ENCODE measurements at places on chromosomes 12 and 14.

DNA sequence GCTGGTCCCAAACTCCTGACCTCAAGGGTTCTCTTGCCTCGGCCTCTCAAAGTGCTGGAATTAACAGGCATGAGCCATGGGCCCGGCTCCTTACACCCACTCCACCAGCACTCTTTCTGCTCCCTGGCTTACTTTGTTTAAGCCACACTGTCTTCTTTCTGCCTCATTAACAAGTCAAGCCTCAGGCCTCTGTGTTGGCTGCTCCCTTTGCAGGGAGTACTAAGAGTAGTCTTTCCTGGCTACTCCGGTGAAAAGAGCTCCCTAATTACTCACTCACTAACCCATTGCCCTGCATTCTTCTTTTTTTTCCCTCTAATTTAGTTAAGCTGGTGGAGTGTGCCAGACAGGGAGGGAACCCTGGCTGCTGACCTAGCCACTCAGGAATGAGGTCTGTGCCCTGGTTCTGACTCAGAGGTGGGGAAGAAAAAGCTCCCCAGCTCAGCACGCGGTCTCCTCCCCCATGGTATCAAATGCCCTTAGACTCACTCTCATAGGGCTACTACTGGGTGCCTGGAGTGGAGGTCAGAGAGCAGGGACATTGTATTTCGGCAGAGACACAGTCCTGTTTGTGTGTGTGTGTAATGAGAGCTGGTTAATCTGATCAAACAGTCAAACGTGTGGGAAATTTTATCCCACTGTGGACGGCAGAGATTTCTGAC, 19.8 kb downstream of the GALNT6 start:
- no peak for DNase-seq

GRCh38 chr14:93319494-93319893, 13.3 kb downstream of the BTBD7 start:
- no peak for DNase-seq

- DNase-seq, result no peak
Observed at GRCh38 chr12:15910468-15910863, 666 bp upstream of the DERA start.

GRCh38 chr14:99481745-99482099, 513 bp downstream of the CCNK start:
- DNase-seq, result no peak

DNA sequence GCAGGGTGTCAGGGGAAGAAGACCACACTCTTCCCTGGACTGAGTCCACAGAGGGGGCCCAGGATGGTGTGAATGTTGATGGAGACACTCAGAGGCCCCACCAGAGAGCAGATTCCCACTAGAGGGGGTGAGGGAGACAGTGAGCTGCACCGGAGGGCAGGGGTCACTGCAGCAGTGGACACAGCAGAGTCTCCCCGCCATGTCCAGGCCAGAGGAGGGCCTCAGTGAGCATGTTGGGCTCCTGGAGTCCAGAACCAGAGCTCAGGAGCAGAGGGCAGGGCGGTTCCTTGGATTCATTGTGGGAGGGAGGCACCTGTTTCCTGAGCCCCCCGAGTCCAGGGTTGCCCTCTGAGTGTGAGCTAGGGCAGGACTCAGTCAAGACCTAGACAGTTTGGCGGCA, 1.8 kb upstream of the KRT82 start:
- no peak for DNase-seq

DNA sequence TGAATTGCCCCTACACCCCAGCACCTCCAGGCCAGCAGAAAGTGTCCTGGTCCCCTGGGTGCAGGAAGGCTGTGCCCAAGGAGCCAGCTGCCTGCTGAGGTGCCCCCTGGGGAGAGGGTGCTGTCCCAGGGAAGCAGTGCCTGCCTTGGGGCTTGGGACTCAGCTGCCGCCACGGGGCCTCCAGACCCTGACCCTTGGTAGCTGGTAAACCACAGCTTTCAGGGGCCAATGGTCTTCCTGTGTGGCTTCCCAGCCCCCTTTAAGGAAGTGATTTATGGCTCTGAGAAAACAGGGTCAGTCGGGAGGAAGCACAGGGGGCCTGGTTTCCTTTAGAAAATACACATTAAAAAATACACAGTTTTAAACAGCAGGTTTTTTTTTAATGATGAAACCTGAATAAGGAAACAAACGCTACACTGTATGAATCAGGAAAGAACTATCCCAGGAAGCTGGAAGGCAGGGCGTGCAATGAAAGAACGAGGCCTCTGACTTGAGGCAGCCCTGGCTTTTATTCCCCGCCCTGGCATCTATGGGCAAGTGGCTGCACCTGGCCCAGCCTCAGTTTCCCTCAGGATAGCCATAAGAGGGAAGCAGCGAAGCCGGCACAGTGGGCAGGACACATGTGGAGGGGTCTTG, 40.6 kb upstream of the EML1 start:
- no peak for DNase-seq

DNA sequence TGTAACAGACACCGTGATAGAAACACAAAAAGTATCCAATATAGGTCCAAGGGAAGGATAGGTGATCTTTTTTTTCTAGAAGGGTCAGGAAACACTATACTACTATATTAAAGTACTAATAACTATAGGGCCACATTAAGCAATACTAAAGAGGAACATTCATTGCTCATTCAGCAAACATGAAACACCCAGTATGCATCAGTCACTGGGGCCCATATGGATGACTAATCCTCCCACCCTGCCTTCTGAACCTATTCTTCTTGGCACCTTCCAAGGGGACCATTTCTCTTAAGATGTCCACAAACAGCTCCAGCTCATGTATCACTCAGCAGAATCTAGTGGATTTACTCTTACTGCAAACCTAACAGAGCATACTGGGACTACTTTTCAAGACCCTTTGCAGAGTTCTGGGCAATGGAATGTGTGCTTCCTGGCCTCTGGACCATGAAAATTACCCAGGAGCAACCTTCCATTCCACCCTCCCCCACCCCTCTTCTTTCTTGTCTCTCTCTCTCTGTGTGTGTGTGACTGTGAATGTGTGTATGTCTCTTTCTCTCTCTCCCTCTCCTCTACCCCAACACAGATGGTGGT, 187.9 kb downstream of the EPS8 start:
- DNase-seq, result no peak

- DNase-seq, result no peak
Observed at GRCh38 chr14:87628129-87628528, 364.9 kb downstream of the GALC start.
